Naive thymus-derived CD8-positive, alpha-beta T cell (primary cell): ENCODE measurements at places on chromosomes 6 and 20. TPM values are rescaled to one million over a fixed set of nuclear protein-coding genes. Genes with fewer than 3 reads are reported as not detected.

Gene SLC17A3
- polyA plus RNA-seq: 0.35 TPM

Gene IBTK
- polyA plus RNA-seq: 19.7 TPM

Gene SRC
- 0.07 TPM for polyA plus RNA-seq

Gene NUP153
- 3.3 TPM for polyA plus RNA-seq

Gene CFB
- polyA plus RNA-seq: 0.61 TPM

- peaks cover 6% of the 10 kb centered on the region for H3K4me1 ChIP-seq
- peaks cover 2% of the 10 kb centered on the region for H3K36me3 ChIP-seq
- no peak overlapping the region for H3K4me3 ChIP-seq
- no peak overlapping the region for H3K27ac ChIP-seq
Measured at GRCh38 chr20:59576216-59576953, 28.0 kb upstream of the PHACTR3 start.

GRCh38 chr6:90689172-90689571 lies 102.3 kb upstream of the MAP3K7 start:
- no peaks in the 10 kb centered on the region for H3K36me3 ChIP-seq
- DNase-seq: no peak
- H3K4me3 ChIP-seq: no peak overlapping the region
- H3K27ac ChIP-seq: no peak overlapping the region
- H3K27me3 ChIP-seq: peaks cover 25% of the 10 kb centered on the region
- H3K4me1 ChIP-seq: no peaks in the 10 kb centered on the region

- peaks cover 28% of the 10 kb centered on the region for H3K36me3 ChIP-seq
- H3K27me3 ChIP-seq: no peaks in the 10 kb centered on the region
- H3K4me3 ChIP-seq: no peak overlapping the region
- H3K4me1 ChIP-seq: peaks cover 79% of the 10 kb centered on the region
Measured at GRCh38 chr20:50536333-50536732, 26.1 kb downstream of the PTPN1 start.

- no peak for DNase-seq
- no peaks in the 10 kb centered on the region for H3K4me1 ChIP-seq
- H3K4me3 ChIP-seq: no peak overlapping the region
- no peak overlapping the region for H3K27ac ChIP-seq
- H3K36me3 ChIP-seq: peaks cover 7% of the 10 kb centered on the region
- peaks cover 63% of the 10 kb centered on the region for H3K27me3 ChIP-seq
Measured at GRCh38 chr6:39530201-39530759, 194.9 kb downstream of the KIF6 start.

- peaks cover 17% of the 10 kb centered on the region for H3K4me1 ChIP-seq
- peaks cover 5% of the 10 kb centered on the region for H3K36me3 ChIP-seq
- DNase-seq: no peak
- H3K27ac ChIP-seq: peak overlapping the region; percentile 48
Measured at GRCh38 chr6:57108691-57109090, 18.7 kb downstream of the ZNF451 start.

DNA sequence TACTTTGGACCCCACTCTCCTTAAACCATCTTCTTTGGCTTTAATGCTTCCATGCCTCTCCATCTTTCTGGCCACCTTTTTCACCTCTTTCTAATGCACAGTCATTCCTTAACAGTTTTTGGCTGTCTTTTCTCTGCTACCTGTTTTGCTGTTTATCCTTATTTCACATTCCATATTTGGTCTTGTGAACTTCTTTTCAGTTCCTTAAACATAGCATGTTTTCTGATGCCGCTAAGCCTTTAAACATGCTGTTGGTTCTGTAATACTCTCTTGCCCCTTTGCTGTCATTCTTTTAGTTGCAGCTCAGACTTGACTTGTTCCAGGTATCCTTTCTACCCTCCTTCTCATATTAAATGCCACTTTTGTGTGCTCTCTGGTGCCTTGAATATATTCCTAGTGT lies 35.8 kb downstream of the TOP1 start:
- peaks cover 64% of the 10 kb centered on the region for H3K4me1 ChIP-seq
- H3K4me3 ChIP-seq: no peak overlapping the region
- H3K27ac ChIP-seq: peak overlapping the region; percentile 79
- H3K27me3 ChIP-seq: no peaks in the 10 kb centered on the region
- no peak for DNase-seq

DNA sequence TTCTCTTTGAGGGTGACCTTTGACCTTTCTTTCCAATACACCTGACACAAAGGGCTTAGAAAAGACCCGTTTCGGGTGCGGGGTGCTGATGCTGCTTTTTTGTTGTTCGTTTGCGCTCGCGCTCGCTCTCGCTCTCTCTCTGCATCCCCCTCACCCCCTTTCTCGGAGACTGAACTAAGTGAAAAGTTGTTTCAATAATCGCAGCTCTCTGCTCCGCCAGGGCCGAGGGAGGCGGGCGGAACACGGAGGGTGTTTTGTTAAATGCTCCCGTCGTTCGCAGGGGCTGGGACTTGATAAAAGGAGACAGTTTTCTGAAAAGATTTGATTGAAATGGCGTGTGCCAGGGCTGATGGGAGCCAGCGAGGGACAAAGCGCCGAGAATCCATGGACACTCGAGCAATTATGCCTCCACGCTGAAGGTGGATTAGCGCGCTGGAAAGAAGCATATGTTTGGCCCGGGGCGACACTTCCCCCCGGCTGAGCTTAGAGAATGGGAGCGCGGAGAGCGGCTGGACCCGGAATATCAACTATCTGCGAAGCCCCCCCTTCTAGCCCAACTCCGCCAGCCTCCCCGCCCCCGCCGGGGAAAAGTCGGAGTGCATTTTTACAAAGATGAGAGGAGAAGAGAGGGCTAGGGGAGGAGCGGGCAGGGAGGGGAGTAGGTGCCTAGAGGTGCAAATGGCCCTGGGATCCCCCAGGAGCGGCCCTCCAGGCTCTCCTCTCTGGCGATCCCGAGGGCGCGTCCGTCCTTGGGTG lies 25.0 kb downstream of the TFAP2A start:
- no peak for DNase-seq
- no peak overlapping the region for H3K4me3 ChIP-seq
- H3K27ac ChIP-seq: no peak overlapping the region
- H3K4me1 ChIP-seq: peaks cover 5% of the 10 kb centered on the region
- peaks cover 53% of the 10 kb centered on the region for H3K36me3 ChIP-seq
- peaks cover 78% of the 10 kb centered on the region for H3K27me3 ChIP-seq

DNA sequence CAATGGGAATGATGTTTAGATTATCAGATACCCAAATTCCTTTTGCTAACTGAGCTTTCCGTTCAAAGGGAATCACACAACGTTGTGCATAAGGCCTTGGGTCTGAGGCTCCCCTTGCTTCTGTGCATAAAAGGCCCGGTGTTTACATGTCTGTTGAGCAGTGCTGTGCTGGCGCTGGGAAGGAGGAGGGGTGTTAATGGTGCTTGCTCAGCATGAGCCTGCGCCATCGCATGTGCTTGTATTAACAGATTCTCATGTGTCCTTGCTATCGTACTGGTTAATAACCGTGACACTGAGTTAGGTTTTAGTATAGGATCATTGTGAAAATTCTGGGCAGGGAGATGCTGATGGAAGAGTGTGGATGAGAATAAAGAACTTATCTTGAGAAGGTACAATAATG lies 62.3 kb upstream of the TRAF3IP2 start:
- H3K36me3 ChIP-seq: peaks cover 16% of the 10 kb centered on the region
- no peaks in the 10 kb centered on the region for H3K4me1 ChIP-seq
- no peak for DNase-seq
